ENCODE measurements at places on chromosomes 7 and 10. TPM values are rescaled to one million over a fixed set of nuclear protein-coding genes. Genes with fewer than 3 reads are reported as not detected.
A peak's percentile ranks its signal among the peaks of the same experiment; 100 is the strongest.

GRCh38 chr7:69906283-69906995, 308.2 kb downstream of the AUTS2 start:
- no peak for DNase-seq

DNA sequence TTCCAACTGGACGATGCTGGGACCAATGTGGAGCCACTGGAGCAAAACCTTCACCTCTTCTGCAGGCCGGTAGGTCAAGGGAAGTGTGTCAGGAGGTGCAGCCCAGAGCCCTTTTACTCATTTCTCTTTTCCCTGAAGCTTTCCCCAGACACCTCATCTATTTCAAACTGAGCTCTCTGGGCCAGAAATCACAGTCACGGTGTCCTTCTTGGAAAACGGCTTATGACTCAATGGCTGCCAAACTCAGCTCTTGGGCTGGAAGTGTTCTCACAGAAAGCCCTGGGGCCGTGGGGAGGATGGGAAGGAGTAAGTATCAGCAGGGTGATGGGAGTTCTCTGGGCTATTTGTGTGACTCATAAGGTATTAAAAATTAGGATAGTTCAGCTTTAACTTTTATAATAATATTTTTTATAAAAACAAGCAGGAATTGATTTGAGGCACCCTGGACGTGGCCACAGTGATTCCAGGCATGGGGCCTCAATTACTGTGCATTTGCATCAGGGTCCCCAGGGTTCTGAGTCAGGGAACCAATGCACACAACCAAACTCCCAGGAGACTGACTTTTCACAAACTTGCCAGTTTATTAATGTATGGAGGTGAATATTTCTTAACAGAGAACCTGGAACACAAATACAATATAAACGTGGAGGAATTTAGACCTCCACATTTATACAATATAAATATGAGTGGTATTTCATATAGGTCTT, 187.4 kb upstream of the TMEM72 start:
- peak; percentile 85 for DNase-seq

DNA sequence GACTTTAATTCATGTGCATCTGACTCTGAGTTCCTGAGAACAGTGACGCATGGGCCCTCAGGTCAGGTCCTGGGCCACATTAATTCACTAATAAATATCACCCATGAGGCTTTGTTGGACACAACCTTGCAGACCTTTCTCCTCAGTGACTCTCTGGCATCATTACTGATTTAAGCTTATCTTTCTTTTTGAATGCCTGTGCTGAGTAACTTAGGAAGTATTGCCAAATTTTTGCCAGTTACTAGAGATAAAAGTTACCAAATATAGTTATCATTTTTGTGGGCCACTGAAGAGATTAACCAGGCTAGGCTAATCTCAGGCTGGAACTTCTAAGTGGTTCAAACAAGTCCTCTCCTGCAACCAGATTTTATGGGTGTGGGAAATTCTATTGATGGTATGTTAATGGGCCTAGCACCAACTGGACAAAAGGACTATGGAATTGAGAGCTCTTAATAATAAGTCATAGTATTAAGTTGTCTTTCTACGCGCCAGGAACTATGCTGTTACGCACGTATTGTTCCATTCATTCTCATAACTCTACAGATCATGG, 28.8 kb upstream of the PRTFDC1 start:
- peak; percentile 83 for DNase-seq

GRCh38 chr10:21810582-21811244, 192.8 kb downstream of the DNAJC1 start:
- DNase-seq = no peak

- no peak for DNase-seq
These were observed 74.2 kb downstream of the MALSU1 start for GRCh38 chr7:23373151-23374004.

- no peak for DNase-seq
These were observed 25.0 kb downstream of the PPP1R3C start for GRCh38 chr10:91607646-91608403.

GRCh38 chr7:25253714-25254113, 25.4 kb upstream of the NPVF start:
- no peak for DNase-seq

DNA sequence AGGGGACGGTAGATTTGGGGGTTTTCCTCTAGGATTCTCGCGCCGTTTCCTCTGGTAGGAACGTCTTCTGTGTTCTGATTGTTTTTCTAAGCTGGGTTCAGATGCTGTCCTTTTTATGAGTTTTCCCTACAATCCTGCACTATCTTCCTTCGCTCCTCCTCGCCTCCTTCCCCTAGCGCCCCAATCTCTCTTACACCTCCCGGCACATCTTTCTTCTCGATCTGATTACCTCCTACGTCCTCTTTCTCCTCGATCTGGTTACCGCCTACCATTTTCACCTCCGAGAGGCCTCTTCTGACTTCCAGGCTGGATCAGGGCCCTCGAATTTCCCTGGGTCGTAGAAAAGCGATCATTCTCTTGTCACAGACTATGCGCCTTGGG, 413 bp downstream of the BUD31 start:
- no peak for DNase-seq

- DNase-seq = no peak
These were observed 358.9 kb downstream of the FRMD4A start for GRCh38 chr10:13971601-13972475.

DNA sequence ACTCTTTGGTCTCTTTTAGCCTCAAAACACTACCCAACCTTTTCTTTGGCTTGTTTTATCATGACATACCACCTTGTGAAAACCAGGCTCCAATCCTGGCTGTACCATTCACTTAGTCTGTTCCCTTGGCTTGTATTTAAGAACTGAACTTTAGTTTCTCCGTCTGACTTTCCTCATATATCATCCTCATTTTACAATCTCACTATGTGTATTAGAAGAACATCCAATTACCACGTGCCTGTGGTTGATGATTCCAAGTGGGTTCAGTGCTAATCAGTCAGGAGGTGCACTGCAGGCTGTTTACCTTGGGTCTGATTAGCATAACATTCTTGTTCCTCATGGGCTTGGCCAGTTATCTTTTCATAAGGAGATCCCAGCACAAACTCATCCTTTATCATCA, 144.8 kb upstream of the KLF14 start:
- DNase-seq = no peak

DNA sequence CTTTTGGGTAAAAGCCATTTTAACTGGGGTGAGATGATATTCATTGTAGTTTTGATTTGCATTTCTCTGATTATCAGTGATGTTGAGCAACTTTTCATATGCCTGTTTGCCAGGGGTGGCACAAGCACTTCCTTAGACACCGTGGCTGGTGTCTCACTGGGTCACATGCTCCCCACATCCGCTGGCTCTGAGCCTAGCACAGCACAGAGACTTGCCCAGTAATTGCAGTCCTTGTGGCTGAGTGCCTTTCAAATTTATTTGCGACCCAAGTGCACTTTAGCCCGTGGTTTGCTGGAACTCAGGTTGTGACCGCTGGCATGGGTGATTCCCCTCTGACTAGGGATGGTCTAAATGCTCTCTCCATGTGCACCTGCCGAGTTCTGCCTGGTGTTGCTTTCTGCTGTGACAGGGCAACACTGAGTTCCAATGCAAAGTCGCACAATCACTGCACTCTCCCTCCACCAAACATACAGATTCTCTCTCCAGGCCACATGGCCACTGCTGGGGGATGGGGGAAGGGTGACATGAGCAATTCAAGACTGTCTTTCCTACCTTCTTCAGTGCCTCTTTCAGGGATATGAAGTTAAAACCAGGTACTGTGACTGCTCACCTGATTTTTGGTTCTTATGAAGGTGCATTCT, 66.5 kb downstream of the ZNF277 start:
- DNase-seq = no peak

- DNase-seq = no peak
These were observed 97.7 kb downstream of the CUBN start for GRCh38 chr10:17031637-17032635.

GRCh38 chr10:103758294-103758681, 97.1 kb downstream of the SH3PXD2A start:
- no peak for DNase-seq

DNA sequence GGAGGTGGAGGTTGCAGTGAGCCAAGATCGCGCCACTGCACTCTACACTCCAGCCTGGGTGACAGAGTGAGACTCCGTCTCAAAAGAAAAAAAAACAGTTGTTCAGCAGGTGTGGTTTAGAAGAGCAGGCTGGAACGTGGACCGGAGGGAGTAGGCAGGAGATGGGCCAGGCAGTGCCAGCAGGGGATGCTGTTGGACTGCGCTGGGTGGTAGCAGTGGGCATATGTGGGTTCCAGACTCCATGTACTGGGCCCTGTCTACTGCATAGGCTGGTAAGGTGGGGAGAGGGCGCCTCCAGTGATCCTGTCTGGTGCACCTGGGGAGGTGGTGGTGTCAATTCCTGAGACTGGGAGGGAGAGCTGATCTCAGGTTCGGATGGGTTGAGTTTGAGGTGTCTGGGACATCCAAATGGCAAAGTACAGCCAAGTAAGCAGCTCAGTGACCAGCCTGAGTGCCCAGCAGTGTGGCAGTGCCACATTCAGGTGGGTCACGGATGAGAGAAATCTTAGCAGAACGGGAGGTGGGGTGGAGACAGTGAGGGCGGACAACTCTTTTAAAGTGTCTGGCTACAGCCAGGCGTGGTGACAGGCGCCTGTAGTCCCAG, 25.9 kb downstream of the SFXN4 start:
- DNase-seq = peak; percentile 83

- DNase-seq = no peak
These were observed 38.6 kb downstream of the RSBN1L start for GRCh38 chr7:77734659-77735421.

The KLLN gene
- total RNA-seq = 0.88 TPM

The TFPI2 gene
- total RNA-seq = 2.3 TPM

The SLC16A9 gene
- total RNA-seq = 1.7 TPM

The RBM20 gene
- 3.0 TPM for total RNA-seq

The OR6B1 gene
- not detected for total RNA-seq

The MRPS17 gene
- 13.4 TPM for total RNA-seq

The GRID2IP gene
- not detected for total RNA-seq

The AGAP3 gene
- 55.7 TPM for total RNA-seq

The SORCS3 gene
- total RNA-seq = 0.10 TPM

The SLC18A2 gene
- 0.81 TPM for total RNA-seq

Measured in posterior vena cava (tissue), 2 donors.